WTC11 (cell line): ENCODE measurements at places on chromosomes 3 and 15.

DNA sequence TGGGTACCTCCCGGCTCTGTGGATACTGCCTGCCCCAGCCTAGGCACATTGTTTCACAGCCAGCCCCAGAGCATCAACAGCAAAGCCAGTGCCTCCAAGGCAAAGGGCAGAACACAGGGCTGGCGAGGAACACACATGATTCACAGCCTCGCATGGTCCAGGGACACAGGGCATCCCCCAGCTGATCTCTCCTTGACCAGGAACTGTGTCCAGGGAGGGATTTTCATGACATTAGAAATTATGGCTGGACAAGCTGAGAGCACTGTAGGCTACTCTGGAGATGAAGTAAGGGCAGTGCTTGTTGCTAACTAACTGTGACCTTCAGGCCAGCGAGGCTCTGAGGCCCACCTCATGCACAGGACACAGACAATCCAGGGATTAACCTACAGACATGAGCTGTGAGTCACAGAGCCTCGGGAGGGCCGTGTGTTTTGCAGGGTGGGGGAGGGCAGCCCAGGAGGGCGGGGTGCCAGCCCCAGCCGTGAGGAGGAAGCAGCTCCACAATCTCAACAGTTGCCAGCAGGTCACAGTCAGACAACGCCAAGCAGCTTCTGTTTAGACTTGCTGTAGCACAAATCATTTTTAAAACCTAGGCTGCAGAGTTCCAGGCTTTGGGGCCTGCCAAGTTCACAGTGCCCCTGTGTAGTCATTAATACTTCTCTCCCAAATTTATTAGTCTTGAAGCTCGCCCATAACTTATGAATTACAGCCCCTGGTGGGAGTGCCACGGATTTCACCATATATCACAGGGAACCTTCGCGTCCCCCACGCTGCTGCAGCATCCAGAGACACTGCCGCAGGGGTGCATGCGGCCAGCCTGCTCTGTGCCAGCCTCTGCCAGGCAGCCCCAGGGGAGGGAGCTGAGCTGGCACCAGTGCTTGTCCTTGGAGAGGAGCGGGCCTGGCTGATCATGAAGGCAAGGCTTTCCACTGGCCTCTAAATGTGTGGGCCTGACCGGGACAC lies 114.7 kb downstream of the ETFA start:
- H3K36me3 ChIP-seq = no peaks in the 10 kb centered on the region
- no peaks in the 10 kb centered on the region for H3K27me3 ChIP-seq
- no peak overlapping the region for H3K27ac ChIP-seq
- DNase-seq = no peak

- DNase-seq = no peak
- no peak overlapping the region for H3K4me3 ChIP-seq
- peaks cover 8% of the 10 kb centered on the region for H3K4me1 ChIP-seq
- H3K27ac ChIP-seq = no peak overlapping the region
Measured at GRCh38 chr15:41919954-41920538, 26.2 kb upstream of the SPTBN5 start.

GRCh38 chr15:38307251-38307650 lies 54.6 kb downstream of the SPRED1 start:
- peaks cover 54% of the 10 kb centered on the region for H3K4me1 ChIP-seq
- no peak for DNase-seq
- no peak overlapping the region; the same call in 1 of the 2 replicates for H3K27ac ChIP-seq
- no peak overlapping the region for H3K4me3 ChIP-seq
- no peaks in the 10 kb centered on the region for H3K27me3 ChIP-seq

DNA sequence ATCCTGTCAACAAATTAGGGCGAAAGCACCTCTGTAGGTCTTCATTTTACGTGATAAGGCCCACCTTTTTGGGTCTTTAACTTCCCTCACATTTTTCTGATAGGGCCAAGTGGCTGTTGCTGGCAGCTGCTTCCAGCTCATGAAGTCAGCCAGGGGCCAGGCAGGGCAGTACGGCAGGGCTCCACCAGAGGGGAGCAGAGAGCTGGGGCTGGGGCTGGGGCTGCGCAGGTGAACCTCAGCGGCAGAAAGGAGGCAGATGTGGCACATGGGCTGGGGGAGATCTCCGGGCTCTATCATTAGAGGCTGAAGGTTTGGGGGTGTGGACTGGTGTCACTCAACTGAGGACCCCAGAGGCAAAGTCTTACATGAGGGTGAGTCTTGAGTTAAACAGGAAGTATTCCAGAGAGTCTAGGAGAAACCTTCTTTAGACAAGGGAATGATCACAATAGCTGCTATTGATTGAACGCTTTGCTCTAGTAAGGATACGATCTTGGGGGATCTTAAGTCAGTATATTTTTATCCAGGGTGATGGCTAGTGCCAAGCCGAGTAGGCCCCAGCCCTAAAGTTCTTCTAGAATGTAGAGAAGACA lies 62.8 kb upstream of the MEX3B start:
- H3K27ac ChIP-seq = no peak overlapping the region
- DNase-seq = peak; percentile 92
- H3K4me3 ChIP-seq = no peak overlapping the region
- H3K27me3 ChIP-seq = peaks cover 11% of the 10 kb centered on the region
- H3K36me3 ChIP-seq = no peaks in the 10 kb centered on the region

- no peak overlapping the region for H3K4me3 ChIP-seq
- H3K4me1 ChIP-seq = peaks cover 14% of the 10 kb centered on the region
- no peaks in the 10 kb centered on the region for H3K27me3 ChIP-seq
- no peak overlapping the region for H3K27ac ChIP-seq
- no peak for DNase-seq
- no peaks in the 10 kb centered on the region for H3K36me3 ChIP-seq
Measured at GRCh38 chr15:94414916-94415315, 183.6 kb downstream of the MCTP2 start.

DNA sequence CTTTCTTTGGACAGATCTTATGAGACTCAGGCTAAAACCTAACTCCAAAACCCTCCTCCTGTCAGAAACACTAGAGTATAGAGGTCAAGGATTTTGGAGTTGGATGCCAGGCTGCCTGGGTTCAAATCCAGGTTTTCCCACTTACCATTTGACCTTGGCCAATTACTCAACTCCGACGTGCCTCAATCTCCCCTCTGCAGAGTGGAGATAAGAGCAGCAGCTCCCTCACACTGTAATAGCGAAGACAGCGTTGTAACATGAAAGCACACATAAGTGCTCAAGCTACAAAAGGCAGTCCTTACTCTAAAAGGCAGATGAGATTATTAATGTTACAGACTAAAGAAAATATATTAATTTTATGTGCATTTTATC lies 90.1 kb downstream of the IGF2BP2 start:
- no peaks in the 10 kb centered on the region for H3K27me3 ChIP-seq
- H3K27ac ChIP-seq = peak overlapping the region; percentile 95
- H3K36me3 ChIP-seq = peaks cover 2% of the 10 kb centered on the region; the same call in 1 of the 2 replicates
- H3K4me1 ChIP-seq = peaks cover 64% of the 10 kb centered on the region
- DNase-seq = no peak
- no peak overlapping the region for H3K4me3 ChIP-seq

- H3K27me3 ChIP-seq = peaks cover 6% of the 10 kb centered on the region
- no peak overlapping the region for H3K4me3 ChIP-seq
- H3K36me3 ChIP-seq = peaks cover 10% of the 10 kb centered on the region; the same call in 1 of the 2 replicates
- DNase-seq = no peak
Measured at GRCh38 chr3:3551981-3552380, 247.2 kb upstream of the LRRN1 start.

- peaks cover 12% of the 10 kb centered on the region; the same call in 1 of the 2 replicates for H3K4me1 ChIP-seq
- no peaks in the 10 kb centered on the region for H3K36me3 ChIP-seq
- DNase-seq = peak; percentile 25
- no peak overlapping the region for H3K4me3 ChIP-seq
Measured at GRCh38 chr3:176939022-176939817, 258.1 kb downstream of the TBL1XR1 start.

GRCh38 chr15:68373028-68373427 lies 58.9 kb downstream of the ITGA11 start:
- no peak overlapping the region for H3K27ac ChIP-seq
- no peak for DNase-seq
- H3K4me3 ChIP-seq = no peak overlapping the region

- H3K4me3 ChIP-seq = no peak overlapping the region
- peaks cover 3% of the 10 kb centered on the region; the same call in 1 of the 2 replicates for H3K4me1 ChIP-seq
- H3K27ac ChIP-seq = no peak overlapping the region
- no peak for DNase-seq
- no peaks in the 10 kb centered on the region; the same call in 1 of the 2 replicates for H3K27me3 ChIP-seq
Measured at GRCh38 chr3:170745211-170745718, 124.7 kb downstream of the RPL22L1 start.

DNA sequence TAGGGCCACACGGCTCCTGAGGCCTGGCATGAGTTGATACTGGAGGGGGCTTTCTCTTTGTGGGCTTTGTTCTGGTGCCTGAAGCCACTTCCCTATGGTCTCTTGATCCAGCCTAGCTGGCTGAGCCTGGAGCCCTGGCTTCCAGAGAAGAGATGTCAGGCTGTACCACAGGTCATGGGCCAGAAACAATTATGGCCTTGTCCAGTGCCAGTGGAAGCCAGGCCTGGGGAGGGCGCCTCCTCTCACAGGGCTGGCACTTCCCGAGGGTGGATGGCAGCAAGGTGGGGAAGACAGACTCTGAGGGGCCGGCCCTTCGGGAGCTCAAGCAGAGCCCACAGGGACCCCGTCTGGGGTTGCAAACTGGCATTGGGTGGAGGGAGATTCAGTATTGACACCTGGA lies 34.9 kb upstream of the ACAD9 start:
- peaks cover 17% of the 10 kb centered on the region for H3K36me3 ChIP-seq
- no peak for DNase-seq
- H3K4me3 ChIP-seq = no peak overlapping the region
- no peak overlapping the region for H3K27ac ChIP-seq

- H3K4me3 ChIP-seq = no peak overlapping the region
- H3K4me1 ChIP-seq = peaks cover 45% of the 10 kb centered on the region
- peaks cover 16% of the 10 kb centered on the region for H3K27me3 ChIP-seq
Measured at GRCh38 chr3:146164071-146164470, 3.1 kb upstream of the PLOD2 start.
